ENCODE measurements at places on chromosomes 5 and 9.
A peak's percentile ranks its signal among the peaks of the same experiment; 100 is the strongest.

GRCh38 chr9:7223981-7224380, 466.2 kb downstream of the KDM4C start:
- no peak for DNase-seq

DNA sequence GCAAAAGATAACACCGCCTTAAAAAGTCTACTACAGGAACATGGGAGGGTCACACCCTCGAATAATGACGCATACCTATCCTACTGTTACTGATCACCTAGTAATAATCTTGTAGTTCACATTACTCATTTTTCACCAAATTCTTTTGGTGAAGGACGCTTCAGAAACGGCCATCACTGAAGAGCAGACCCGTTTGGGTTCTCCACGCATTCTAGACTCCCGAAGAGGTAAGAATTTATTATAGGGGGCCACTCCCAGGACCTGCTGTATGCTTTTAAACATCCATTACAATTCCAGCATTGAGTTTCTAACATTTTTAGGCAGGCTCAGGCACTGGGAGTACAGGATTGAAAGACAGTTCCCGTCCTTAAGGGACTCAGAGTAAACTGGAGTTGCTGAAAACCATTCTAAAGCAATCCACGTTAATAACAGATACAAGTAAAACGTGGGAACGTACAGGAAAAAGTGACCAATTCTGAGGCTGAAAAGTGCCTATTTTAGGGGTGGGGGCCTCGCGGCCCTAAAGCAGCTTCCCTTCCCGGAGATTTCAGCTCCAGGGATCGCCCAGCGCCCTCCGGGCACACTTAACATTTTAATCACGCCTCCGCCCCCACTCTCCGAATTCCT, at the start of gene FER:
TSS of gene FER (plus strand) at position 124 of the 627 bp plus-strand sequence. CDS start 50,286 bp downstream, outside the sequence.
- DNase-seq: peak; percentile 89

GRCh38 chr5:71880536-71880935, 161.5 kb downstream of the CARTPT start:
- peak; percentile 37 for DNase-seq

DNA sequence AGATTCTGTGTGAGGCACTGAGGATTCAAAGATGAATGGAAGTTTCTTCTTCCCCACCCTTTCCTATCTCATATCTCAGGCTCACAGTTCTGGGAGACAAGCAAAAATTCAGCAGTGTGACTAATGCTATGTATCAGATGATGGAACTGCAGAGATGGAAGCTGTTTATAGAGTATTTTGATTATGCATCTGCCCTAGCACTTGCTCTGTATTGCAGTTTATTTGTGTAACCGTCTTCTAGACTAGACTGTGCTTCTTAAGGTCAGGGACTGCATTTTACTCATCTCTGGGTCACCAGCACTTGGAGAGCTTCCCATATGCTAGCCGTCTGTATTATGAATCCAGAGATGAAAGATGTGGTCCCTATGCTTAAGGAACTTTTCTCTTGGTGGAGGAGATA, 12.6 kb downstream of the CAVIN4 start:
- DNase-seq: peak; percentile 47

DNA sequence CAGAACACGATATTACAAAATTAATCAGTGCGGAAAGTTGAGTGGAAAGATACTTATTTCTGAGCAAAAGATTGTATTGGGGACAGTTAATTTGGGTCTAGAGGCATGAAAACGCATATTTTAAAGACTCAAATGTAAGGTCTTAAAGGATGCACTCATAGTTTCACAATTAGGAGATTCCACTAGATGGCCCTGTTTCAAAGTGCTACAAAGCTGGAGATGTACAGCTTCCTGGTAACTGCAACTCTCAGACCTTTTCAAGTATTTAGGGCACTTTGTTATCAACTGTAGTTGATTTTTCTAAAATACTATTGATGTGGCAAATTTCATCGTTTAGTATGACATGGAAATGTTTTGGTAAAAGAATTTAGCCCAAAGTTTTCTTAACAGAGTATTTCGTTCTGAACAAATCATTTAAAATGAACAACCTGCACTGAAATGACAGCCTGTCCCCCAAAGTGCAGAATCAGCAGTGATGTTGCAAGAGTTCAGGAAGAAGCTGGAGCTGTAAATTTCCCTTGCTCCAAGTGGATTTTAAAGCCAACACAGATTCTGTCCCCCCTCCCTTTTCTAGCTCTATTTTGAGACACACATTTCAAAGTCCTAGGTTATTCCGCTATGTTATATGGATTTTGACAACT, 16.2 kb upstream of the NDUFB6 start:
- peak; percentile 53 for DNase-seq

DNA sequence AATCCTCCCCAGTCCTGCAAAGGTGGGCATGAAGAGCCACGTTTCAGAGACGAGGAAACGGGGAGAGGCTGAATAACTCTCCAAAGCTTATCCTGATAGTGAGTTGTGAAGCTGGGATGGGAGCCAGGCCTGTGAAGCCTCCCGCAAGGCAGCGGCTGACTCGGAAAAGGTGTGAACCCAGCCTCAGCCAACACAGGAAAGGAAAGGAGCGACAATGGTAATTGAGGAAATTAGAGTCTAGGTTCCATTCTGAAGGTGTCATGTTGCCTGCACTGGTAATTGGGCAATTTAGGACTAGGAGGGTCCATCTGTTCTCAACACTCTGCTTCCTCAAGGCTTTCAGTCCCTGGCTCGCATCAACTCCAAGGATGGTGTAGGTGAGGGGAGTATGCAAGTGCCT, 83.4 kb downstream of the LIFR start:
- peak; percentile 51 for DNase-seq

DNA sequence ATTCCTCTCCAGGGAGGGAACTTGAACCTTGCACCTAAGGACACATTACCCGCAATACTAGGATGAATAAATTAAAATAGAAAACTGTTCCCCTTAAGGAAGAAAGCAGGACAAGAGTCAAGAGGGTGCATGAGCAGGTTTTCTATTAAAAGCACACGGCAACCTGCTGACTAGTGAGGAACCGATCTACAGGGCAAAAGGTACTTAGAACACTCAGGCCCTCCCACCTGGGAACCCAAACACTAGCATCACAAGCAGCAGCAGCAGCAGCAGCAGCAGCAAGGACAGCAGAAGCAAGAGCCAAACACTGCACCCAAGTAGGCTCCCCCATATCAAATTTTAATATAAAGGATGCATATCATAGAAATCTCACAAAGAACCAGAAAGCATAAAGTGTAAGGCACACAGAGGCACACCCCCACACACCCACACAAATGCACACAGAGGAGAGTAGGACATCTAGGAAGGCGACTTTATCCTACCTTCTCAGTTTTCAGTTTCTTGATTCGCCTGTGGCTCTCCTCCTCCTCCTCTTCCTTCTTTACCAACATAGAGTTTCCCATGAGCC, 2.8 kb downstream of the ZNF608 start:
- no peak for DNase-seq

GRCh38 chr5:91641730-91642350, 258.7 kb upstream of the ARRDC3 start:
- DNase-seq: peak; percentile 41

DNA sequence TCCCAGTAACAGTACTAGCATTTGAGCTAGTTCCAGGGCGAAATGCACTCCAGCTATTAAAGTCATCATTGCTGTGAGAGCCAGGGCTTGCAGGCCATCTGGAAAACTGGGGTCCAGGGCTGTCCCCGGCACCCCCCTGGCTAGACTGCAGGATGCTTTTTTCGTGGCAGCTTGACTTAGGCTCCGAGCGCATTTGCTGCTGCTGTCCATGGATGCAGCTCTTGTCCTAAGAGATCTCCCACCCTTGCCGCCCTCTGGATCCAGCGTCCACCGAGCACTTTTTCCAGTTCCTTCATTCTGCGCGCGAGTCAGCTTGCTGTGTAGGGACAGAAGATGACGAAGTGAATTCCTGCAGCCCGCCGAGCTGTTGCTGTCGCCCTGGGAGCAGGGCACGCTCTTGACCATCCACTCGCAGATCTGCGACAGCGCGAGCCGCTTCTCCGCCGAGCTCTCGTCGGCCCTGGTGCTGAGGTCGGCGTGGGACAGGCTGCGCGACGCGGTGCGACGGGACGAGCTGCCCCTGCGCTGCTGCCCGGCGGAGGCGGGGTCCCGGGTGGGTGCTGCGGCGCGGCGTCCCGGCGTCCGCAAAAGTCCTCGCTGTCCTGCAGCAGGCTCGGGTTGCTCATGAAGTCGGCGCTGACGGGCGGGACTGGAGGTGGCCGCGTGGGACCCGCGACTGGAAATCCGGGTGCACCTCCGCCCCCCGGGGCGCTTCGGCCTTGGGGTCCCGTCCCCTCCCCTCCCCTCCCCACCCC, 30.7 kb downstream of the OR2V1 start:
- no peak for DNase-seq

DNA sequence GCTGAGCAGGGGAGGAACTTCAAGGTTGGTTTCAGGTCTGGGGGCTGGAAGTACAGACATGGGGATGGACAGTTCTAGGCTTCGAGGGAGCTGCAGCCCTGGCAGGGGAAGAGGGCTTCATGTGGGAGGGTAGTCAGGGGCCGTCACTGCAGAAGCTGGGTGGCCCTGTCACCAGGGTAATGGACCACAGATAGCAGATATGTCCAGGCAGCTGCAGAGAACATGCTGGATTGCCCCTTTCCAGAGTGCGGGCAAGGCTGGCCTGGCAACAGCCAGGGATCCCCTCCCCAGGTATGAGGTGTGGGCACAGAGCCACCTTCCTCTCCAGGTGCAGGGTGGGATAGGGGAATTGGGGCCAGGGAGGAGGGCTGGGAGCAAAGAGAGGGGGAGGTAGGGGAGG, 206.5 kb downstream of the GADD45G start:
- no peak for DNase-seq

DNA sequence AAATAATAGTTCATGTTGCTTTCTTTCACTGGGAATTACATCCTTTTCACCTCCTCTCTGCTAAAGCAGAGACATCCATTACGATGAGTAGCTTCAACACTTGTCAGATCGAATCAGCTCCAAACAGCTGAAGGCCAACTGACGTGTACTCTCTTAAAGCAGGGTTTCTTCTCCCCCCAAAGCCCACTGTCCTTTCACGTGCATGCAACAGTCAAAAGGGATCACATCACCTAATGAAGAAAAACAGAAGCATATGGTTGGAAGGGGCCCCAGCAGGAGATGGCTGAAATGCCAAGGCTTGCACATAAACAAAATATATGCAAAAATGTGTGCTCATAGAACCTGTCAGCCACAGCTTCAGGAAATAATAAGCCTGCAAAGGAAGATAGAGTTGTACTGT, 421.6 kb downstream of the ANXA1 start:
- no peak for DNase-seq

DNA sequence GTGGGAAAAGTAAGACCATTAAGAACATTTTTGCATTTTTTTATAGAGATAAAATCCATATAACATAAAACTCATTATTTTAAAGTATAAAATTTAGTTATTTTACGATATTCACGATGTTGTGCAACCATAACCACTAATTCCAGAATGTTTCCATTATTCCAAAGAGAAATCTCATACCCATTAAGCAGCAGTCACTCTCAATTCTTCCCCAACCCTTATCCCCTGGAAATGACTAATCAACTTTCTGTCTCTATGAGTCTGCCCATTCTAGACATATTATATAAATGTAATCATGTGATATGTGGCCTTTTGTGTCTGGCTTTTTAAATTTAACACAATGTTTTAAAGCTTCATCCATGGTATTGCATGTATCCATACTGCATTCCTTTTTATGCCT, 115.6 kb upstream of the ADAMTSL1 start:
- no peak for DNase-seq

DNA sequence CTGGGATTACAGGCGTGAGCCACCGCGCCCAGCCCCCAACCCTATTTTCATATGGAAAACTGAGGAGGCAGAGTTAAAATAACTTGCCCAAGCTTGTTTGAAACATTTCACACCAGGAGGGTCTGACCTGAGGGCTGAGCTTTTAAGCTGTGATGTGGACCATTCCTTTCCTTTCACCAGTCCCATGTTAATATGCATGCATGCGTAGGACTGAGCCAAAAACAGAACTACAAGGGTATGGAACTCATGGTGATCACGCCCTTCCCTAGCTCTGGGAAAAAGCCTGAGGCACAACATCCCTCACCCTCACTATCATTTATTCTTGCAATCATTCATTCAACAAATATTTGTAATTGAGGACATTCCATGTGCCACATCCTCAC, 87.4 kb upstream of the FAM169A start:
- no peak for DNase-seq

- peak; percentile 38 for DNase-seq
Observed at GRCh38 chr9:134325096-134325812, 1.0 kb upstream of the RXRA start.

- DNase-seq: no peak
Observed at GRCh38 chr5:74201334-74202081, 439.0 kb downstream of the ENC1 start.

GRCh38 chr5:150116667-150117400, 30.5 kb upstream of the CSF1R start:
- DNase-seq: no peak

GRCh38 chr9:126152622-126153362, 173.8 kb upstream of the MVB12B start:
- DNase-seq: no peak

GRCh38 chr9:130998597-130999244, 10.3 kb upstream of the LAMC3 start:
- no peak for DNase-seq

GRCh38 chr9:5441043-5441442, 3.3 kb upstream of the PLGRKT start:
- DNase-seq: peak; percentile 73

DNA sequence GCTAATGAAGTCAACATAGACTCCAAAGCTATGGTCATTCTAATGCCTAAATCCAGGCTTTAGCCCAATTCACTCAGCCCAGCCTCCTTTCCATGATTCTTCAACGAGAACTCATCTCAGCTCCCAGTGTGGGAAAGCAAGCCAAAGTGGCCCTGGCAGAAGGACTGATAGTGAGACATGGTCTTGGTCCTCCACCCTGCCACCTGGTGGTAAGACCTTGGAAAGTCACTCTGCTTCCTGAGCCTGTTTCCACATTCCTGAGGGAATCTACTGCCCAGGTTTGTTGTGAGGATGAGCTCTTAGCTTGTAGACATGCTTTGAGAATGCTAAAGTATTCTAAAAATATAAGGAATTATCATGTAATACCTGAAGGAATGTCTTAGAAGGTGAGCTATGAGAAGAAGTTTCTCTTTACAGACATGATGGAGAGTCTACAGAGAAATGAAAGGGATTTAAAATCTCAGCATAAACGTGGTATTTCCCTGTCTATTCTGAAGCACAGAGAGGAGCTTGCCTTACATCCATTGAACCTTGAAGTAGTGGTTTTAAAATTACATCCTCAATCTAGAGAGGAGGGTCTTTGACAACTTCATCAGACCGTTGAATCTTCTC, 173.5 kb downstream of the TRIM32 start:
- DNase-seq: peak; percentile 24

DNA sequence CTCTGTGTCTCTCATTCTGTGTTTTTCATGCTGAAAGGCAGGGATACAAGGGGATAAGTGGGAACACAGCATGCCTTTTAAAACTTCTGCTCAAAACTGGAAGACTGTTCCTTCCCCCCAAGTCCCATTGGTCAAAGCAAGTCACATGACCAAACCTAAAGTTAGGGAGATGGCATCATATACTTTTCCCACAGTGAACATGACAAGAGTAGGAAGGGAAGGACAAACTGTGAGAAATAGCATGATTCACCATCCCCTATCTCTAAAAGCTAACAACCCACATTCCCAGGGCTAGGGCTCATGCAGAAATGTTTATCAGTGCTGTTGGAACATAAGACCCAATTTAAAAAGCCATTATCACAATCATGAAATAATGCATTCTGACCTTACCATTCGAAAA, 24.2 kb upstream of the SHISAL2B start:
- DNase-seq: peak; percentile 96
